Stimulated activated CD8-positive, alpha-beta memory T cell treated with anti-CD3 and anti-CD28 coated beads, Interleukin-15, amount 100 ng/mL, for 4 hours (primary cell): ENCODE measurements at places on chromosomes 7 and 10.

DNA sequence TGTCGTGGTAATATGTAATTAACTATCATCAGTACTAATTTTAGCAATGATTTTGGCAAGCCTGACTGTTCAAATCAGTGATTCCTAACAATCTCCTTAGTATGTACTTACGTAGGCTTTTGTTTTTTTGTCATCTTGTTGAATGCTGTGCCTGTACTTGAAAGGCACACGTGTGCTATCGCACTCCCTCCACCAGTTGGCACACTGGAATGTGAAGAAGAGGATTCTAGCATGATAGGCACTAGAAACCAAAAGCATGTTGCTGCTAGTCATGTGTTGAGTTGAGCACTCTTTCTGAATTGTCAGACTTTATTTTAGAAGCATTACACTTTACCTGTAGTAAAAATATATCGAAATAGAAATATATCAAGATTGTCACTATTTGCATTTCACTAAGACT is 59.1 kb downstream of the TASOR2 start:
- DNase-seq: no peak

DNA sequence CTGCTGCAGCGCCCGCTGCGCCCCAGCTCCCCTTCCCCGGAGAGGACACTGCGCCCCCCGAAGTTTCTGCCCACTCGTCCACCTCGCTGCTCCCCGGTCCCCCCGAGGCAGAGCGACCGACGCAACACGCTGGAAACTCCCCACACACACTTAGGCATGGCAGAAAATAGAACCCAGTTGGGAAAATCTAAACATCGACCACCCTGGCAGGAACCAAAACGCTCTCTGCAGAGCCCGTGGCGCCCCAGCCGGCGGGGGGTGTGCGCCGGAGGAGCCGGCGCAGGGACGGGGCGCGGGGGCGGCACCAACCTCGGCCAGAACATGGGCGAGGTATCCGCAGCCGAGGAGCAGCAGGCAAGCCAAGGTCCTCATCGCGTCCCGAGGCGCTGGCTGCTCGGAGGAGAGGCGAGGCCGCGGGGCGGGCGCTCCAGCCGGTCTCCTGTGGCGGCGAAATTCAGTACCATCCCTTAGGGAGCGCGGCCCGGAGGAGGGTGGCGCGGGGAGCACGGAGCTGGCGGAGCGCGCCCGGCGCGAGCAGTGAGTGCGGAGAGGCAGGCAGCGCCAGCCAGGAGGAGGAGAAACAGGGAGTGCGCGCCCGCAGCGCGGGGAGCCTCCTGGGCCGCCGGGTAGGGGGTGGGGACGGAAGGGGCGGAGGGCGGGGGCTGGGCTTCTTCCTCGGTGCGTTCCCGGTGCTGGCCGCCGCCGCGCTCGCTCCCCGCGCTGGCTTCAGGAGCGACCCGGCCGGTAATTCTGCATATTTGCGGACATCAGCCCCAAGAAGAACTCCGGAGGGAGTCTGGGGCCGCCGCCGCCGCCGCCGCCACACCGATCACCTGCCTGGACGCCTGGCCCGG is 789 bp downstream of the PDGFA start:
- DNase-seq: no peak

DNA sequence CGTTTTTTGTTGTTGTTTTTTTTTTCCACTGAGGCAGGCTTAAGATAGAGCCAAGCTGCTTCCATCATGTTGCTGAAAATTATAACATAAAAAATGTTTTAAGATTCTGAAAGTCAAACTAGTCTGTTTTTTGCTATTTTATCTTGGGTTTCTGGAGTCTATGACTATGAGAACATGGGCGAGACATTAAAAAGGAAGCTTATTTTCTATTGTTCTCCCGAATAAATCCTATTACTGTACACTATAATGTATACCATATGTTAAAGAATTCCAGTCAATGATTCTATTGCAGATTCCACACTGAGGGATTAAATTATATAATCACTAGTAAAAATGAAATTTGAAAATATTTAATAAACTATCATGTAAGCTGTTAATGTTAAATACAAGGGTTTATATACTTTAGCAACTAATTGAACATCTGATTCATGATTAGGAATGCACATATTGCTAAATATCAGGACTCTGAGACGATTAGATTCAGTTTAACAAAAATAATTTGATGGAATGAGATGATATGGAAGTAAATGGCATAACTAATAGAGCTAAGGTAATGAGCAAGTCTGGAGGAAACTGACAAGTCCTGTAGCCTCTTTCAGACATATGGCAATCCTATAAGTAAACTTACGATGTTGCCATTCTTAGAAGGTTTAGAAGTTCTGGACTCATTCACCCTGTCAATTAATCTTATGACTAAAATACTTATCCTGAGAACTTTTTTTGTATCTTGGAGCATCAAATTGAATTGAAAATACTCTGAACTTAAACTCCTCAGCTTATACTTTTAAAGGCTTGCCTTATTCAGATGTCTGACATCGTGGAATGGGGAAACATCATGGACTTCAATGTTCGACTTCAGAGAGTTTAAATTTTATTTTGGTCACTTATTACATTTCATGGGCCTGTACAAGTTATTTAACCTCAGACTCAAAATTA is 294.8 kb upstream of the DGKB start:
- DNase-seq: no peak

GRCh38 chr7:140686921-140687320 is 9.6 kb upstream of the NDUFB2 start:
- no peak for DNase-seq

GRCh38 chr10:85458324-85458723 is 908.3 kb downstream of the GRID1 start:
- DNase-seq: no peak
